ENCODE measurements at places on chromosomes 16 and 17.

GRCh38 chr17:76734080-76734840 is 2.9 kb downstream of the SRSF2 start:
- DNase-seq = no peak

GRCh38 chr16:28531777-28532744 is 6.7 kb downstream of the NUPR1 start:
- DNase-seq = no peak

DNA sequence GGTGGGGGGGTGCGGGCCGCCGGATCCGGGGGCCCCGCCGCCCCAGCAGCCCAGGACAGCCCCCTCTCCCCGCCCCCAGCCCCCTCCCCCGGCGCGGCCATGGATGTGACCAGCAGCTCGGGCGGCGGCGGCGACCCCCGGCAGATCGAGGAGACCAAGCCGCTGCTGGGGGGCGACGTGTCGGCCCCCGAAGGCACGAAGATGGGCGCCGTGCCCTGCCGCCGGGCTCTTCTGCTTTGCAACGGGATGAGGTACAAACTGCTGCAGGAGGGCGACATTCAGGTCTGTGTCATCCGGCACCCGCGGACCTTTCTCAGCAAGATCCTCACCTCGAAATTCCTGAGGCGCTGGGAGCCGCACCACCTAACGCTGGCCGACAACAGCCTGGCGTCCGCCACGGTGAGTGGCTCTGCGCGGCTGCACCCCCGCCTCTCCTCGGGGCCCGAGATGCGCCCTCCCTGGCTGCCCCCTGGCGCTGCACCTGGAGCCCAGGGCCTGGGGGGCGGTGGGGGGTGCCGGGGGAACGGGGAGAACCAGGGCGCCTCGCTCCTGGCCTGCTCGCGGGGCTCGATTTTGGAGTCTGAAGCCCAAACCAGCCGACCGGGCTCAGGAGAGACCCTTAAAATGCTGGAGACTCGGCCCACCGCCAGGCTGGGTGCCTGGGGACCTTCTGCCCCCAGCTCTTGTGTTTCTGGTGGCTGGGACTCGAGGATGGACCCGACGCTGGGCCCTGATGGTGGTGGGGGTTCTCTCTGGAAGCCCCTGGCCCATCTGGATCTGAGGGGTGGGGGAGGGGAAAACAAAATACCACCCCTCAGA is 744 bp downstream of the CMIP start:
- no peak for DNase-seq

GRCh38 chr16:17832738-17833137 is 362.0 kb upstream of the XYLT1 start:
- DNase-seq = no peak

- no peak for DNase-seq
These were observed 15.7 kb upstream of the MAP3K14 start for GRCh38 chr17:45332505-45332904.

GRCh38 chr16:4481526-4481925 is 5.3 kb downstream of the HMOX2 start:
- no peak for DNase-seq

GRCh38 chr16:89195521-89196171 is 4.7 kb downstream of the SLC22A31 start:
- no peak for DNase-seq
